ENCODE measurements at places on chromosomes 7 and 10. TPM values are rescaled to one million over a fixed set of nuclear protein-coding genes. Genes with fewer than 3 reads are reported as not detected.

- DNase-seq, result no peak
Observed at GRCh38 chr10:16742165-16742960, 74.9 kb downstream of the RSU1 start.

GRCh38 chr10:30114881-30115625 lies 55.7 kb upstream of the JCAD start:
- peak; percentile 31 for DNase-seq

DNA sequence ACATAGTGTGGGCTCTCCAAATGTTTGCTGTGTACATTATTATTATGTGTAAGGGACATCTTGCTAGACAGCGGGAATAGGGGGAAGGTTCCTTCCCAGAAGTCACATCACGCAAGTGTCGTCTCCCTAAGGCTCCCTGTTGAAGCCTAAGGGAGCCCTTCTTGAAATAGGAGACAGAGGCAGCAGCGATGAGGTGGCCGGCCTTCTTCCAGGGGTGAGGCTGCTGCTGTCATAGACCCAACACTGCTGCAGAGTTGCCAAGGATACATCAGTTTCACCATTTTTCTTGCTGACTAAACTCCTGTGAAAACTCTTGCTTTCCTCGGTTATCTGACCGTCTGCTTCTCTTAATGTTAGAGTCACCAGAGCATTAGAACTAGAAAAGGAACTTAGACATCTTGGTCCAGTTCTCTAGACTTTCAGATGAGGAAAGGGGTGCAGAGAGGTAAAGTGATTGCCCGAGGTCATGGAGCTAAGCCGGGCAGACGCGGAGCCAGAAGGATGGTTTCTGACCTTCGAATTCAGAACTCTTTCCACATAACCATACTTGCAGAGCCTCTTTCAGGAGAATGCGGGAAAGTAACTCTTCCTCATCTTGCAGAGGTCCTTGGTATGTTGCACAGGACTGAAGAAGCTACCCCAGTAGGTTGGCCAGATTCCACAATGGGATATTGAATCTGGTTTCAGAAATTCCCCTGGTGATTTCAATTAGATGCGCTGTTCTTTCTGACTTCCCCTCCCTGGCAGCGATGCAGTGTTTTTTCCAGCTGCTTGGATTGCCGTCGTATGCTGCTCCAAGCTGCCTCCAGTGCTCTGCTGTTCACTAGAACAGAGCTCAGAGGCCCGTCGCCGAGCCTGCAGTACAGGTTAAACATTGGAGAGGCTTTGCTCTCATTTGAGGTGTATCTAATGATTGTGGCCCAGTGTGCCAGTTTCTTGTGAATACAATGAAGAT lies 217.1 kb downstream of the CAMK1D start:
- peak; percentile 67 for DNase-seq

GRCh38 chr7:137772748-137773147 lies 74.0 kb downstream of the DGKI start:
- DNase-seq, result no peak

DNA sequence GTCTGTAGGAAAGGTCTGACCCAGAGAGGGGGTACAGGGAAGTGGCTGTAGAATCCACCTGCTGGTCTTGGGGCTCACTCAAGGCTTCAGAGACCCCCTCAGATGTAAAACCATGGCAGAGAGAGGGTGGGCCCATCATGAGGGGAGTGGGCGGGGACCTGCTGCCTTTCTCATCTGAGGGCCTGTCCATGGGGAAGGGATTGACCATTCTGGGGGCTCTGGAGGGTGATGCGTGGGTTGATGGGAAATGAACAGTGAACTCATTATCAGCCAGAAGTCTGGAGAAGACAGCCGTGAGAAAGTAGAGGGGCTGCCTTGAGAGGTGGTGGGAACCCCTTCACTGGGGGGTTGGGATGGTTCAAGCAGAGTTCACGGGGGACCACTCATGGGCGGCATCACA lies 66.8 kb downstream of the MINDY4 start:
- DNase-seq, result no peak

- DNase-seq, result no peak
Observed at GRCh38 chr7:16345979-16346958, 75.1 kb downstream of the CRPPA start.

DNA sequence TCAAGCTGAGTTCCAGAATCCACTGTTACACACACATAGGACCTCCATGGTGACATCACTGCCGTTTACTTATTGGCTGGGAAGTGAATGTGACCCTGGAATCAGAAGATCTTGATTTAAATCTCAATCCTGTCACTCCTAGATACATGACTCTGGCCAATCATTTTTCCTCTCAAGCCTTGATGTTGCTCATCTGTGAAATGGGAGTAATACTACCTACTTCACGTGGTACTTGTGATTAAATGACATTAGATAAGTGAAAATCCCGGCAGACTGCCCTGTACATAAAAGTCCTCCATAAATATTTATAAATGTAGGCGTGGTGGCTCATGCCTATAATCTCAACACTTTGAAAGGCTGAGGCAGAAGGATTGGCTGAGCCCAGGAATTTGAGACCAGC lies 88.0 kb upstream of the SVIL start:
- no peak for DNase-seq

DNA sequence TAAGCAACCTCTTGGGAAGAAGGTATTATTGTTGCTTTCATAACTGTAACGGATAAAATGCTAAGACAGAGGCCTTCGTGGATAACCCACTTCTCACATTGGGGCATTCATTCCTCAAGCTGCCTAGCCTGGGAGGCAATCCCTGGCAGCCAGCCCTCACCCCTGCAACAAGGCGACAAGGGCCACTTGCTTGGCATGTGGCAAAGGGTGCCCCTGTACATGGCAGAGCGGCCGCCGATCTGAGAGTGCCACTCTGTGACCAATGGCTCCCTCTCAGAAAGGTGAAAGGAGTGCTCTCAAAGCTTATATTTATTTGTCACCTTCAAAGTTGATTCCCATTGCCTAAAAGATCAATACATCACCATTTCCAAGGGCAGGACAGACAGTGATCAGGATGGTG lies 31.9 kb downstream of the EBF3 start:
- no peak for DNase-seq

- DNase-seq, result no peak
Observed at GRCh38 chr7:7919449-7919945, 49.1 kb upstream of the GLCCI1 start.

GRCh38 chr10:19577807-19578206 lies 238.4 kb upstream of the PLXDC2 start:
- peak; percentile 73 for DNase-seq

Gene GRID2IP
- polyA plus RNA-seq, result not detected

Gene HHEX
- polyA plus RNA-seq, result 9.2 TPM

Gene CTAGE6
- polyA plus RNA-seq, result not detected

Gene SFTPA1
- not detected for polyA plus RNA-seq

Gene TYW1B
- polyA plus RNA-seq, result 9.4 TPM

All from muscle of arm (tissue), 14 donors.